ENCODE measurements at places on chromosomes 12 and 14.

GRCh38 chr14:105087963-105088811 is 23.0 kb upstream of the GPR132 start:
- peak; percentile 77 for DNase-seq

DNA sequence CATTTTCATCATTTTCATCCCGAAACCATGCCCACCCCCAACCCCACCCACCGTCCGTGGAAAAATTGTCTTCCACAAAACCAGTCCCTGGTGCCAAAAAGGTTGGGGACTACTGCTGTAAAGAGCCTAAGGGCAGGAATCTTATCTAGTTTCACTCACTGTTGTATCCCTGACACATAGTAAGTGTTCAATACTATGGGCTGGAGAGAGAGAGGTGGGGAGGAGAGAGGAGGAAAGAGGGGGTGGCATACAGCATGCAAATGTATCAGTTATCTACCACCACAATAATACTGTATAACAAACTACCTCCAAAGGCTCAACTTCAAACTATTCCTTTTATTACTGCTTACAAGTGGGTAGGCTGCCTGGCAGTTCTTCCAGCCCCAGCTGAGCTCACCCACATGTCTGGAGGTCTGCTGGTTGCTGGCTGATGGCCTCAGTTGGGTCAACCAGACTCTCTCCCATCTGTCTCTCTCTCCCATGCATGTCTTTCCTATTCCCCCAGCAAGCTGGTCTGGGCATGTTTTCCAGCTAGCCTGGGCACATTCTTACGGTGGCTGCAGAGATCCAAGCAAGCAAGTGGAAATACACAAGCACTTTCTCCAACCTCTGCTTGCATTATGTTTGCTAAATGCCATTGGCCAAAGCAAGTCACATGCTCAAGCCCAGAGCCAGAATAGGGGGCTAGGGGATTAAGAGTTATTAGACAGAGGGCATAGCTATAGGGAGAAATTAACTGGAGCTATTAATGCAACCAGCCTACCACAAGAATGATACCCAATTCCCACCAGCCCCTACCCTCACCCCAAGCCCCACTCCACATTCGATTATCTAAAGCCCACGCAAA is 31.6 kb upstream of the FICD start:
- DNase-seq: peak; percentile 8

DNA sequence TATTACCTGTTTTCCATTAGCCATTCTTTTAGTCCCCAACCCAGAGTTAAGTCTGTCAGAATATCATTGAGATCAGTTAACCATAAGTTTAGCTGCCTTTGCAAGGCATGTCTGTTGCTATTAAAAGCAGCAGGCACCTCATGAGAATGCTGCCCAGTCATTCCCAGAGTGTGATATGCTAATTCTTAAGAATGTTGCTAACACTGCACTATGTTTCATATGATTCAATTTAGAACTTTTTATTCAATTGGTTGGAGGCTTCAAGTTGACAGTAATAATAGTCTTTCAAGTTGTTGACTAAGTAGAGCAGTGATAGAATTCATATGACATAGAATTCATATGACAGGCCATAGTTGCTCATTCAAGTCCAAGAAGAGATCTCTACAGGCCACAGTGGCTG is 292.3 kb downstream of the FUT8 start:
- no peak for DNase-seq

- DNase-seq: no peak
Measured at GRCh38 chr14:28902930-28903329, 136.3 kb downstream of the FOXG1 start.

GRCh38 chr12:54220092-54220557 is 31.3 kb upstream of the SMUG1 start:
- DNase-seq: peak; percentile 74

- no peak for DNase-seq
Measured at GRCh38 chr14:51627313-51627712, 24.4 kb upstream of the FRMD6 start.

DNA sequence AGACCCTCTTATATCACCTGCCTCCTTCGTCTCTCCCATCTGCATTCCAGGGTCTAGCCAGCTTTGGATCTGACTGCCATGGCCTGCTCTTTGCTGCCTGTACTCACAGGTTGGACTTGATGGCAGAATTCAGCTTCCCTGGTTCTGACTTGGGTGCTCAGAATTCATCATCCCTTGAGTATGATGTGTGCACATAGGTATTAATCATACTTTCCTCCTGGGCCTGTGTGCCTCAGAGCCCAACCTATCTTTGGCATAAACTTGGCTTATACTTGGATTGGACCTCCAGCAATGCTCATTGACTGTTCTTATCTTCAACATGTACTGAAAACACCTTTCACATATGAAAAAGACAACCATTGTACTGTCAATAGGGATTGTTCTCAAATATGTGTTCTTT is 70.7 kb upstream of the LMNTD1 start:
- DNase-seq: no peak

DNA sequence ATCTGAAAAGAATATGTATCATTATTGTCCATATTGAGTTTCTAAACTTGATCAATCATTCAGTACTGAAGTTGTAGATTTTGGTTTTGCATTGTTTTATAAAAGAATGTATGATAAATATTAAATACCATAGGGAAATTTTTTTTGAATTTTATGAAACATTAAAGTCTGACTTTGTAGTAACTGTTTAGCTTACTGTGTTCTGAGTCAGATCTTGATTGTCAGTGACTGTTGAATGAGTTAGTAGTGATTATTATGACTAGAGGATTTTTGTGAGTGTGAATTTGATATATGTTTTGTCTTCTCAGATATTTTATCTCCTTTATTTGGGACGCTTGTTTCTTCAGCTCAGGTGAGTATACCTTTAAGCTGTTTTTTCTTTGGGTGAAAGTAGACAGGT is 10.1 kb downstream of the TDP1 start:
- no peak for DNase-seq

- DNase-seq: no peak
Measured at GRCh38 chr14:50608302-50608851, 48.4 kb downstream of the ATL1 start.

DNA sequence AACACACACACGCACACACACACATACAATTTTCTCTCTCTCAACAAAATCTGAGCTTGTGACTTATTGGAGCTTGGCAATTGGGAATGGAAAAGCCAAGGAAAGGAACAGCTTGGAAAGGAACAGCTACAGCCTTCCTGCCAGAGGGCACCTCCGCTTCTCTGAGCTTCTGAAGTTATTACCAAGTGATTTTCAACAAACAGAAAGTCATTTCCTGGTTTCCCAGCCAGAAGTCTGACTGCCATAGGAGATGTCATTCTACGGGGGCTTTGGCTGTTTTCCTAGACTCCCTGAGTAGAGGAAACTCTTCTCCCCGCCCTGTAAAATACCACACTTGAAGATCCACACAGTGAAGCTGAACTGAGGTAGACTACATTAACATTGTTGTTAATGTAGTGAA is 198.3 kb downstream of the CFAP54 start:
- peak; percentile 16 for DNase-seq

GRCh38 chr14:25004389-25004809 is 45.5 kb downstream of the STXBP6 start:
- no peak for DNase-seq

DNA sequence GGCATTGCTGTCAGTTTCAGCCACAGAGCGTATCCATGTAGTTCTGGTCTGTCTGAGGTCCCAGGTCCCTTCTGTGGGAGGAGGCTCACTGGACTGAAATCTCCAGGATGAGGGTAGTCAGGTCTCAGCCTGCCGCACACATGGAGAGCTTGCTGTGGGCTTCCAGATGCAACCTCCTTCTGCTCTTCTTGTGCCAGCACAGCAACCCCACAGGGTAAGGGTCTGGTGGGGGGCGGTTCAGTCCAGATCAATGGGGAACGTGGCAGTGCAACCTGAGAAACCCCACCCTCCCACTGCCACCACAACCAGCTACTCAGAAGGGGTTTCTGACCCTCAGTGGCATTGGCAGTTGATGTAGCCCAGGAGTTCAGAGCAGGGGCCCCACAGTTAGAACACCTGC is 61.2 kb downstream of the BEGAIN start:
- no peak for DNase-seq

DNA sequence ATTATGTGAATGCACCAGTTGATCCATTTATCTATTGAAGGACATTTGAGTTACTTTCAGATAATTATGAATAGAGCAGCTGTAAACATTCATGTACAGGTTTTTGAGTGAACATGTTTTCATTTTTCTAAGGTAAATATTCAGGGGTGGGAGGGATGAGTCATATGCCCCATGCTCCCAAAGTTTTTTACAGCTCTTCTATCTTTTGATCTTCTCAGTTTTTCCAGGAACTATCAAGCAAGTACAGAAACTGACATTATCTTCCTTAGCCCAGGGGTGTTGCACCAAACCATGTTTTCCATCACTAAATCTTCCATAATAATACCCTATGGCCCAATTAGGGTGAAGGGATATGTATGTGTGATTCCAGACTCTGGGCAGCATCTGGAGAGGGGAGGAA is 384.5 kb downstream of the EMP1 start:
- DNase-seq: no peak

DNA sequence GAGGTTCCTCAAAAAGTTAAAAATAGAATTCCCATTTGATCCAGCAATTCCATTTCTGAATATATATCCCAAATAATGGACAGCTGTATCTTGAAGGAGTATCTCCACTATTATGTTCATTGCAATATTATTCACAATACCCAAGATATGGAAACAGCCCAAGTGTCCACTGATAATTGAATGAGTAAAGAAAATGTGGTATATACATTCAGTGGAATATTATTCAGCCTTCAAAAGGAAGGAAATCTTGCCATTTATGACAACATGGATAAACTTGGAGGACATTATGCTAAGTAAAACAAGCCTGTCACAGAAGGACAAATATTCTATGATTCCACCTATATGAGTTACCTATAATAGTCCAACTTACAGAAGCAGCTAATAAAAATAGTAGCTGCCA is 979.0 kb downstream of the SLC6A15 start:
- no peak for DNase-seq

DNA sequence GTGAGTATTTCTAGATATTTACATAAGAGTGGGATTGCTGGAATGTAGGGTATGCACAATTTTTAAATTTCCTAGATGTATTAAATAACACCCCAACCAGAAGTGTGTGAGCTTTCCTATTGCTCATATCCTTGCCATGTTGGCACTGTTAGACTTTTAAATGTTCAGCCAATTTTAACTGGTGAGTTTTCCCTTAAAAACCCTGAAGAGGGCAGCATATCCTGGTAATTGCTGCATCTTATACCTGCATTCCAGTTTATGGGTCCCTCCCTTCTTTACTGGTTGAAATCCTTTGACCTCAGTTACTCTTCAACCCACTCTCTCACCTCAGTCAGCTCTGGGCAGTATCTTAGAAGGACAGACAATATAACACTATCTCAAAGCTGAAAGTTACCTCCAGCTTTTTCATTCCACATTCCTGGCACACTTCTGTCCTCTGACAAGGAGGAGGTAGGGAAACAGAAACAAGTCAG is 270.6 kb downstream of the PAWR start:
- DNase-seq: peak; percentile 93

GRCh38 chr12:3885277-3886094 is 12.3 kb upstream of the PARP11 start:
- DNase-seq: peak; percentile 55

- peak; percentile 77 for DNase-seq
Measured at GRCh38 chr12:28057856-28058615, 85.5 kb upstream of the PTHLH start.

- no peak for DNase-seq
Measured at GRCh38 chr12:24200010-24200409, 250.5 kb upstream of the SOX5 start.

DNA sequence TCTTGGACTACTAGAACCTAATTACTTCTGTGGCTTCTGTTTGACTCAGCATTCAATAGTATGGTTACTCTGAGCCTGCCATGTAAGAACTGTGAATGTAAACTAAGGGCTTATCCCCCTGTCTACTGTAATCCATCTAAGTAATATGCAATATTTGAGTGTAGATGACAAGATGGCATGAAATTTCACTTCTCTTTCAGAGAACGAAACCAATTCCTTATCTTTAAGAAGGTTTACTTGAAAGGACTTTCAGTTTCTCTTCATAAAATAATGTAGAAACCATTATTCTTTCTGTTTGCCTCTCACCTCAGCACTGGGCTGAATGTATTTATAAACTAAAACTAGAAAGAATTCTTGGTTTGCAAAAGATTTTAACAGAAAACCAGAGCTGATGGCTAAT is 60.4 kb upstream of the ARID2 start:
- DNase-seq: no peak

GRCh38 chr14:50740856-50741255 is 72.8 kb upstream of the SAV1 start:
- DNase-seq: peak; percentile 16

DNA sequence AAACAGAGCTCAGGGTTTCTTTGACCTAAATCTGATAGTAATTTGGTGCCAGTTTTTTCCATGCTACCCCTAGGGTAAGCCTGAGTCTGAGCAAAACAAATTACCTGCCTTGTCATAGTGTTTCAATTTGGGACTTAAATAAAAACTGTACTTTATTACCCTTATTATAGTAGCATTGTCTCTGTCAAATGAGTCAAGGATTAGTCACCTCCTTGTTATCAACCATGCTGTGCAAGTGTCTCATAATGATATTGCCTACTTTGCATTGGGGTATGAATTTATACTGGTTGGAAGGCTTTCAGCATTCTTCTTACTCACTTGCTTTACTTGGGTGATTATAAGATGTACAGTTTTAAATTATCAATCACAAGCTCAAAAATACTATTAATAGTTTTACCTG is 380.0 kb downstream of the LRFN5 start:
- peak; percentile 42 for DNase-seq

- no peak for DNase-seq
Measured at GRCh38 chr12:96212456-96213375, 18.5 kb downstream of the ELK3 start.

GRCh38 chr14:24056800-24057184 is 5.0 kb downstream of the CARMIL3 start:
- no peak for DNase-seq

- DNase-seq: peak; percentile 8
Measured at GRCh38 chr14:67411820-67412421, at the start of gene PLEK2. Gene PLEK2 (minus strand): TSS chr14:67412165. CDS start chr14:67412059, 106 bp downstream.
